ENCODE measurements at places on chromosomes 2 and 18.

GRCh38 chr18:77478646-77479442 lies 229.2 kb downstream of the GALR1 start:
- no peaks in the 10 kb centered on the region for H3K36me3 ChIP-seq
- H3K4me1 ChIP-seq = no peaks in the 10 kb centered on the region
- H3K27me3 ChIP-seq = no peaks in the 10 kb centered on the region
- DNase-seq = no peak

DNA sequence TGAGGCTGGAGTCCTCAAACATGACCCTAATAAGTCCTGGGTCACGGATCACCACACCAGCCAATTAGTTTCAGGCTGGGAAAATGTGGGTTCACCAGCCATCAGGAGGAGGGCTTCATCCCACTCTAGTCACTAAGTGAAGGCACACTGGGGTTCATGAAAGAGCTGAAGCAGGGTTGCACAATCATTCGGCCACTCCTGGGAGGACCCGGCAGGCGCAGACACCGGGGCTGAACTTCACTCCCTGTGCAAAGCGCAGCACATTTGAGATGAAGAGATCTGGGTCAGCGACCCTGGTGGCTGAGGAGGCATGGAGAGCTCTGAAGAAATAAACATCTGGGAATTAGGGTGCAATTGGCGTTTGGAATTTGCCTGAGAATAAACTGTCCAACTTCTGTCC lies 684.4 kb upstream of the SALL3 start:
- no peak overlapping the region for H3K27ac ChIP-seq
- H3K4me3 ChIP-seq = no peak overlapping the region
- DNase-seq = no peak
- no peaks in the 10 kb centered on the region for H3K36me3 ChIP-seq
- H3K4me1 ChIP-seq = no peaks in the 10 kb centered on the region
- H3K27me3 ChIP-seq = no peaks in the 10 kb centered on the region

DNA sequence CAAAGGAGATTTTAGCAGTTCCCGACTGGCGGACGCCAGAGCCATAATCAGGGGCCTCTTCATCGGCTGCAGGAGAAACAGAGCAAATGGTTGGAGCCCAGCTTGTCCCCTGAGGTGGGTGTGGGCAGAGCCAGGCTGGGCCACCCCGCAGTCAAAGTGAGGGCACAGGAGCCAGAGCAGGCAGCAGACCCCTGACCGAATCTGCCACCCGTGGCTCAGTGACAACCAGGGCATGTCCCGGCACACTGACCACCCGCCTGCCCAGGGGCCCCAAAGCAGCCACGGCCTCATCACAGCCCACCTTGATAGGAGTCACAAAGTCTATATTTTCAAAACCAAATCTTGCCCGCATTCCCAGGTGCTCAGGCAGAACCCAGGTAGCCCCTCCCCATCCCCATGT lies 55.6 kb downstream of the AQP12A start:
- H3K36me3 ChIP-seq = no peaks in the 10 kb centered on the region
- no peak overlapping the region for H3K27ac ChIP-seq
- no peak for DNase-seq
- H3K4me3 ChIP-seq = no peak overlapping the region
- H3K27me3 ChIP-seq = no peaks in the 10 kb centered on the region
- no peaks in the 10 kb centered on the region for H3K4me1 ChIP-seq

DNA sequence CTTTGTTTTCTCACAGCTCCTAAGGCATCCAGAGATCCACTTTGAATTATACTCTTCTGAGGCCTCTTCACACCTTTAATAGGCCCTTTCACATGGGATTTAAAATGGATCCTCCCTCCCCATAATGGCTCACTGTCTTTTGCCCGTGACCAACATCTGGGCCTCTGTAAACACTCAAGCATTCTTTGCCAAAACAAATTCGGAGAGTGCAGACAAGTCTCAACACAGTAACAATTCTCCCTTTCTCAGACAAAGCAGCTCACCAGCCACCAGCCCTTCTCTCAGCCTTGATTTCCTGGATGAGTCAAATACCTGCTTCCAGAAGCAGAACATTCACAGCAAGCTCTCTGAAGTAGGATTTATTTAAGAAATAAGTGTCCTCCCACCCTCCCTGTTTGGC lies 14.0 kb upstream of the IMP4 start:
- DNase-seq = no peak
- H3K36me3 ChIP-seq = no peaks in the 10 kb centered on the region
- H3K4me3 ChIP-seq = no peak overlapping the region
- no peaks in the 10 kb centered on the region for H3K4me1 ChIP-seq
- H3K27ac ChIP-seq = no peak overlapping the region

DNA sequence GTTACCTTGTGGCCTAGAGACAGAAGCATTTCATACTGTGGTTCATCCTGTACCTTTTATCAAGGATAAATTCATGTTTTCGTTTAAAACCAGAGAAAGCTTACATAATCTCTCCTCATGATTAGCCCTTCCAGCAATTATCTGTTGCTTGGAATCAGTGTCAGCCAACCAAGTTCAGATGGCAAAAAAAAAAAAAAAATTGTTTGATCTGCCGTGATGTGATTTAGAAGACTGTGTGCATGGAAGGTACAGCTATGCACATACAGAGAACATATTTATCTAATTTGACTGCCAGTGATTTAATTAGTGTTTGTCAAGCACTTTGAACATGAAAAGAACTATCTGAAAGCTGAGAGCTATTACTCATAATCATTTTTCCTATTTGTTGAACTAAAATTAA lies 180.9 kb downstream of the ZEB2 start:
- H3K4me3 ChIP-seq = no peak overlapping the region
- no peak overlapping the region for H3K27ac ChIP-seq
- DNase-seq = no peak
- H3K27me3 ChIP-seq = no peaks in the 10 kb centered on the region
- H3K36me3 ChIP-seq = no peaks in the 10 kb centered on the region

All from ascending aorta (tissue), 2 donors.